ENCODE measurements at places on chromosomes 7 and 10.

- no peak for DNase-seq
These were observed 264.9 kb upstream of the FERD3L start for GRCh38 chr7:19410106-19410505.

GRCh38 chr7:2654059-2654458 is 22.3 kb downstream of the TTYH3 start:
- DNase-seq = no peak

GRCh38 chr7:38637957-38638356 is 6.8 kb upstream of the AMPH start:
- DNase-seq = no peak

DNA sequence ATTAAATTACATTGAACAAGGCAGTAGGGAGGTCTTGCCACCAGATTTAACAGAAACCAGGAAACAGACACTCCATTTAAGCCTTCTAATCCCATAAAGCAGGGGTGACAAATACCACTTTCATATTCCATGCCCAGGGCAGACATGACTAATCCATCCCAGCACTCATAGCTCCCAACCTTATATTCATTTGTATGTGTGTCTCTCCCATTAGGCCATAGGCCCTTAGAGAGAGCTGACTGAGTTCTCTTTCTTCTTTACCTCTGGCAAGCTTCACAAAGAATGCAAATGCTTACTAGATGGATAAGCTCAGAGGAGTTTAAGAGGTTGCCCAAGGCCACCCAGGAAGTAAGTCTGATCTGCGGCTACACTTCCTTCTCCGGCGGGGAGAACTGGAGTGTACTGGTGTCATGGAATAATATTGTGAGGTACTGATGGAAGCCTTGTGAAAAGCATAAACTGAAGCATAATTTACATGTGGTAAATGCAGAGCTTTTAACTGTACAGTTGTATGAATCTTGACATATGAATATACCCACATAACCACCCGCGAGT is 239.7 kb upstream of the HABP2 start:
- no peak for DNase-seq

DNA sequence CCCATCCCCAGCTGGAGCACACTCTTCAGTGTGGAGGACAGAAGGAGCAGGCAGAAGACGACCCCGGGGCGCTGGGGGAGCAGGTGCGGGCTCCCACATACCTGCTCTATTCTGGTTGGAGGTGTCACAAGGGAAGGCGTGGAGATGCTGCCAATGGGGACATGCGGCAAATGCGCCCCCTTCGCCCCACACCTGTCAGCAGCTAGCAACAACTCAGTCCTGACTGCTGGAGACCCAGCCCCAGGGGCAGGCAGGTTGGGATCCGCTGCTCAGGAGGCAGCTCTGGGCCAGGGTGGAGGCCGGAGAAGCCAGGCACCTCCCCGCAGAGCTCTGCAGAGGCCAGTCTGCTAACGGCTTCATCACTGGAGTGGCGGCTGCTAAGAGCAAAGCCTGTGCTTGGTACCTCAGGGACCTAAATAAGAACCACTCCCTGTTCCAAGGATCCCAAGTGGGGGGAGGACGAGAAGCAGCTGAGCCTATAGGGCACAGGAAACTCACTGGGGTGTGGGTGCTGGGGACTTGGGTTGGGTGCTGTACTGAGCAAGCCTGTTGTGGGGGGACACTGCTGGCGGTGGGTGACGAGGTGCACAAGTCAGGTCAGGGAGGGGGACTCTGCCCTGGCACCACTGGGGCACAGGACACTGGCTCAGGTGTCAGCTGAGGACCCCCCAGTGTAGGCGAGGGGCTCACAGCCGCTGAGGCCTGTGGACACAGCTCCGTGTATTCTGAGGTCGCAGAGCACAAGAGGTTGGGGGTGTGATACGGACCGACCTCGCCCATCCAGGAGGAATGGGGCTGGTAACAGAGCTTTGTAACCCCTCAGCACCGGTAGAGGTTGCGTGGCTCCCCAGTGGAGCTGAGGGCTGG is 19.2 kb upstream of the GPR146 start:
- no peak for DNase-seq

DNA sequence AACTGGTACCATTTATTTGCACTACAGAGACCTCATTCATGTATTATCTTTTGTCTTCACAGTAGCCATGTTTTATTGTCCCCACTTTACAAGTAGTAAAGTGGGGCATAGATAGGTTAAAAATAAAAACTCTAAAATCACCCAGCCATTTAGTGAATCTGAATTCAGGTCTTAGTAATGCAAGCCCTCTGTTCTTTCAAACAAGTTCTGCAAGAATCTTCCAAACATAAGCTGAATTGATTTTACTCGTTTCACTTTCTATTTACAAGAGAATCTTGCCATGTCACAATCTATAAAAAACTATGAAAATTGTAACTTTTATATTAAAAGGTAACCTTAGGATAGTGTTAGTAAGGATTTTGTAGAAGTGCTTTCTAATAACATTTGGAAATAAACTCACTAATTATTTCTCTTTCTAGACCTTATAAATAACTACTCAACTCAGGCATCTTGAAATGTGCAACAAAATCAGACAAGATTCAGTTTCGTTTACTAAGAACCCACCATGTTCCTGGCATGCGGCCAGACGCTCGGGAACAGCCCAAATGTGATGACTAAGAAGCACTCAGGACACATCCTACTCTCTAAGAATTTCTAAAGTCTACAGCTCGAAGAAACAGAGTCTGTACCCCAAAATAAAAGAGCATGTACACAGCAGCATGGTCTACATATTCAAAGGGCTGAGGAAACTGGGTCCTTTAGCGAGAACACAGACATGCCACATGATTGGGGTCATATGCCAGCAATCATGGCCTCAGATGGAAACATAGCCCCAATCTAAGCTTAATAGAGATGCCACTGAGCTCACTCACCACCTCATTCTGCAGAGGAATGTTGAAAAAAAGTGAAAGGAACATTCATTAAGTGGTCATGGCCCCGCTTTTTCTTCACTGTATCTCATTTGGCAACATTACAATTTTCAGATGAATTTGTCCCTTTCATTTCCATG is 167.6 kb downstream of the AMPH start:
- DNase-seq = peak; percentile 70

GRCh38 chr7:22586786-22587140 is 86.8 kb upstream of the STEAP1B start:
- no peak for DNase-seq

DNA sequence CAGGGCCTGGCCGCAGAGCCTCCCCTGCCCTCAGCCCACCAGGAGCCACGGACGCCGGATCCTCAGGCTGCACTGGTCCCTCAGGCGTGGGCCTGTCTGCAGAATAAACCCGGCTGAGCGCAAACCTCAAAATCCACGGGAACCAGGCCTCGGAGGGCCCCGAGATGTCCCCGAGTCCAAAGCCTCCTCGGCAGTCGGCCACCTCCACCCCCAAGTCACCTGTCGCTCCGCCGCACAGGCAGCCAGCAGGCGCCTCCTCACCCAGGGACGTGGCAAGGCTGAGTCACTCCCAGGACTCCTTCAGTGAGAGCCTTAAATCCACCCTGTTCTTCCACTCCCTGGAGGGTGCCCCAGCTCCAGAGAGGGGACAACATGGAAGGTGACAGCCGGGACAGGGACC is 33.2 kb downstream of the STK32C start:
- no peak for DNase-seq

GRCh38 chr10:120490288-120490687 is 33.3 kb downstream of the PLPP4 start:
- DNase-seq = no peak

Measured in stimulated activated CD8-positive, alpha-beta memory T cell treated with anti-CD3 and anti-CD28 coated beads, Interleukin-15, amount 100 ng/mL, for 1 hour (primary cell).